Activated naive CD4-positive, alpha-beta T cell (primary cell): ENCODE measurements at places on chromosomes 11 and 22.

DNA sequence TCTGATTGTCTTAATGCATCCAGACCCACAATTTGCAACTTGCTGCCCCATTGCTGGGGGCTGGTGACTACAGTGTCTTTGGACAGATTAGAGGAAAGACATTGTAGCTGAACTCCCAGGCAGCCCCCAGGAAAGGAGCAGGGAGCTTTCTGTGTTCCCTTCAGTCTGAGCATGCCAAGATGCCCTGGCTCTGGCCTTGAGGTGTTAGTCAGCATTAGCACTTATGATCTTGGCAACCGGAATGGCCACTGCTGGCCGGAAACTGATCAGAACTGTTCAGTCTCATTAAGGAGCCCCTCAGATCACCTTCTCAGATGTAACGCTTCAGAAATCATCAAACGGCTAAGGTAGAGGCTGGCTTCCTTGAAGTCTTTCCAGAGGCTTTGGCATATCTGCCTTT, 195.2 kb downstream of the NAV2 start:
- DNase-seq: no peak

DNA sequence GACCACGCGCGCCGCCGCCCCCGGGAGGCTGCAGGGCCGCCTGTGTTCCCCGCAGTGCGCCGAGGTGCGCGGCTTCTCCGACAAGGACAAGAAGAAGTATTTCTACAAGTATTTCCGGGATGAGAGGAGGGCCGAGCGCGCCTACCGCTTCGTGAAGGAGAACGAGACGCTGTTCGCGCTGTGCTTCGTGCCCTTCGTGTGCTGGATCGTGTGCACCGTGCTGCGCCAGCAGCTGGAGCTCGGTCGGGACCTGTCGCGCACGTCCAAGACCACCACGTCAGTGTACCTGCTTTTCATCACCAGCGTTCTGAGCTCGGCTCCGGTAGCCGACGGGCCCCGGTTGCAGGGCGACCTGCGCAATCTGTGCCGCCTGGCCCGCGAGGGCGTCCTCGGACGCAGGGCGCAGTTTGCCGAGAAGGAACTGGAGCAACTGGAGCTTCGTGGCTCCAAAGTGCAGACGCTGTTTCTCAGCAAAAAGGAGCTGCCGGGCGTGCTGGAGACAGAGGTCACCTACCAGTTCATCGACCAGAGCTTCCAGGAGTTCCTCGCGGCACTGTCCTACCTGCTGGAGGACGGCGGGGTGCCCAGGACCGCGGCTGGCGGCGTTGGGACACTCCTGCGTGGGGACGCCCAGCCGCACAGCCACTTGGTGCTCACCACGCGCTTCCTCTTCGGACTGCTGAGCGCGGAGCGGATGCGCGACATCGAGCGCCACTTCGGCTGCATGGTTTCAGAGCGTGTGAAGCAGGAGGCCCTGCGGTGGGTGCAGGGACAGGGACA, 2.7 kb downstream of the NLRP6 start:
- DNase-seq: no peak

DNA sequence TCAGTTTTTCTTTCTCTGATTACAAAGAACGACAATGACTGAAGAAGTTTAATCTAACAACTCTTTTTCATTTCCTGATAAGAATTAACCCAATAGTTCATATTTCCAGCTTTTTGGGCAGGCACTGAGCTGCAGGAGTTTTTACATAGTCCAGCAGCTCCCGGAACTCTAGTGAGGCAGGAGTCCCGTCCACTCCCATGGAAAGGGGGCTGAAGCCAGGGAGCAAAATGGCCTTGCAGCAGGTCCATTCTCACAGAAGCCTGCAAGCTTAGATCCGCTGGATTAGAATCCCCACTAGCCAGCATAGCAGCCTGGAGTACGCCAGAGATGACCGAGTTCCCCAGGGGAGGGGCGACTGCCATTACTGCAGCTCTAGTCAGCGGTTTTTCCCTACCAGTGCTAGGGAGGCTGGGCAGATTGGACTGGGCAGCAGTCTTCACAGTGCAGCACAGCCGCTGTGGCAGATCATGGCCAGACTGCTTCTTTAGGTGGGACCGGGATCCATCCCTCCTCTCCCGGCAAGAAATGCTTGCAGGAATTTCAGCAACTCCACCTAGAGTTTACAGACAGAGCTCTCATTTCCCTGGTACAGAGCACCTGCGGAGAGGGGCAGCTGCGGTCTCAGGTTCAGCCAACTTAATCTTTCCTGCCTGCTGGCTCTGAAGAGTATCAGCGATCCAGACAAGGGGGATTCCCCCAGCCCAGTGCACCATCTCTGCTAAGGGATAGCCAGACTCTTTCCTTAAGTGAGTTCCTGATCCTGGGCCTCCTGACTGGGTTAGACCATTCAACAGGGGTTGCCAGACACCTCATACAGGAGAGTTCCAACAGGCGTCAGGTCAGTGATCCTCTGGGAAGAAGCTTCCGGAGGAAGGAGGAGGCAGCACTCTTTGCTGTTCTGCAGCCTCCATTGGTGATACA, 742 bp upstream of the CASP4 start:
- DNase-seq: no peak

DNA sequence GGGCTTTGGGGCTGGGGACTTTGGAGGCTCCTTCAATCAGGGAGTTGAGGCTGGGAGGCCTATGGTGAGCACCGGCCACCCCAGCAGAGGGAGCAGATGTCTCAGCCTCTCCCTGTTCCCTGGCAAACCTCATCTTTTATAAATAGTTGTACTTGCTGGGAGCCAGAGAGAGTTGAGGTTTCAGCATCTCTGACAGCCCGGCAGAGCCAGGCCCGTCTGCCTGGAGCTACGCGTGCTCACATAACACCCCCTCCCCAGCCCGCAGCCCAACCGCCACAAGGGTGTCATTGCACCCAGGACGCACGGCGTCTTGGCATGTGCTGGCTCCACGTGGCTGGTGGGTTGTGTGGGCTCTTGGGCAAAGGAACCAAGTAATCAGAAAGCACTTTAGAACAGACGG, 127.1 kb downstream of the CHST1 start:
- no peak for DNase-seq

DNA sequence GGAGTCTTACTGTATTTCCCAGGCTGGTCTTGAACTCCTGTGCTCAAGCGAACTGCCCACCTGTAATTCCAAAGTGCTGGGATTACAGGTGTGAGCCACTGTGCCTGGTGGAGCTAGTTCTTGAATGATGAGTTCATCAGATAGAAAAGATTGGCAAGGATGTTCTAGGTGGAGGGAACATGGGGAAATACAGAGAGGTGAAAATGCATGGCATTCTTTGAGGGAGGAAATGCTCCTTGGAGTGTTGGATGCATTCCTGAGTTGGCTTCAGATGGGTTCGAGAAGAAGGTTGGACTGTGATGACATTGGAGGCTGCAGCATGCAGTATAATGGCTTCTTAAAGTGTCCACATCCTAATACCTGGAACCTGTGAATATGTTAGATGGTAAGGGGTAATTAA, 4.4 kb downstream of the DDX10 start:
- DNase-seq: no peak

DNA sequence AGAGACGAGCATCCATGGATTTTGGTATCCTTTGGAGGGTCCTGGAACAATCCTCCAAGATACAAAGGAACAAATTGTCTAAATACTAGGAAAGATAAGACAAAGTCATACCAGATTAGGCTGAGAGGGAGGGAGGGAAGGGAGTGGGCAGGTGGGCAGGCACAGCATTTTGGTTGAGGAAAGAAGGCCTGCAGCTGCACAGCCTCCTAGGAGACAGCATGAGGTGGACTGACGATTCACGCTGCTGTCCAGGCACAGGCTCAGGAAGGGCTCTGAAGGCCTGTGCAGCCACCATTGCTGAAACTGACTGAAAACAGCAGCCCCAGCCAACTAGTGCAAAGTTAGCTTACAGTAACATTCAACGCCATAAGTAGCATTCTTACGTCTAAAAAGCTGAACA, 64.7 kb downstream of the PACSIN2 start:
- DNase-seq: no peak

DNA sequence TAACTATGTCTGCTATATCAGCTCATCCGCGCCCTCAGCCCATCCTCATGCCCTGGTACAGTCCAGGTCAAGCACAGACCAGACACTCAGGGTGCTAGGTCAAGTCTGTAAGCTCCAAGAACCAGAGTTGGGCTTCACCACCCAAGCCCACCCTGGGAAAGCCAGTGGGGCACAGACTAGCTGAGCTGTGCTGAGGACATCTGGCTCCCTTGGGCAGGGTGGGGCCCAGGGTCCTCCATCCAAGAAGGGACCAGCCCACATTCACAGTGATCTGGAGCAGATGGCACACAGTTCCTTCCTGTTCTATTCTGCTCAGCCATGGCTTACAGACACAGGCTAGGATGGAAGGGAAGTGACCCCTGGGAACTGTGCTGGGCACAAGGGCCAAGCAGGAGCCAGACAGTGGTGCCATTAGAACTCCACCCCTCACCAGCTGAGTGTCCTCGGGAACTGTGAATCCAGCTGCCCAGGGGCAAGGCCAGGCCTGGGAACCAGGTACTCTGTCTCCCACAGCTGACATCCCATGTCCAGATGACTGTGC, 9.1 kb downstream of the P2RY6 start:
- no peak for DNase-seq

- no peak for DNase-seq
These were observed 63.7 kb upstream of the NNMT start for GRCh38 chr11:114232400-114233059.

GRCh38 chr11:115498354-115498753, 5.9 kb downstream of the CADM1 start:
- DNase-seq: no peak

GRCh38 chr11:12102588-12103410, 7.6 kb upstream of the MICAL2 start:
- no peak for DNase-seq

GRCh38 chr11:65863889-65864705, 3.9 kb downstream of the MUS81 start:
- DNase-seq: no peak
